ENCODE measurements at places on chromosomes 7 and 10.

DNA sequence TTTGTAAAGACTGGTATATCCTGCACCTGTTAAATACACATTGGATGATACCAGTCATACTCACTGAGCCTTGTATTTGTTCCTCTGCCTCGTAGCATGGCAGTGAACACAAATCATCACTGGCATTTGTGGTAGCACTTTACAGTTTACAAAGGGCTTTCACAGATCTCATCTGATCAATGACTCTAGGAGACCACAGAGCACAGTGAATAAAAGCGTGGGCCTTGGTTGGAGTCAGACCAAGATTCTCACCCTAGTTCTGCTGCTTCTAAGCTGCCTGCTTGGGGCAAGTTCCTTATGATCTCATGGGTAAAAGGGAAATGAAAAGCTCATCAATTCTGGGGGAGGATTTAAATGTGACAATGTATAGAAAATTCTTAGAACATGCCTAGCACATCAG is 129.9 kb upstream of the AGK start:
- no peak for DNase-seq
- no peaks in the 10 kb centered on the region for H3K27me3 ChIP-seq
- H3K36me3 ChIP-seq = no peaks in the 10 kb centered on the region
- H3K4me3 ChIP-seq = no peak overlapping the region

GRCh38 chr7:43647673-43648472 is 65.0 kb downstream of the STK17A start:
- H3K4me1 ChIP-seq = peaks cover 14% of the 10 kb centered on the region
- peak overlapping the region; percentile 99 for H3K27ac ChIP-seq
- H3K4me3 ChIP-seq = no peak overlapping the region

- no peaks in the 10 kb centered on the region for H3K36me3 ChIP-seq
- H3K27me3 ChIP-seq = no peaks in the 10 kb centered on the region
- peak; percentile 67 for DNase-seq
- no peak overlapping the region for H3K27ac ChIP-seq
Observed at GRCh38 chr7:485188-486081, 34.2 kb downstream of the PDGFA start.

DNA sequence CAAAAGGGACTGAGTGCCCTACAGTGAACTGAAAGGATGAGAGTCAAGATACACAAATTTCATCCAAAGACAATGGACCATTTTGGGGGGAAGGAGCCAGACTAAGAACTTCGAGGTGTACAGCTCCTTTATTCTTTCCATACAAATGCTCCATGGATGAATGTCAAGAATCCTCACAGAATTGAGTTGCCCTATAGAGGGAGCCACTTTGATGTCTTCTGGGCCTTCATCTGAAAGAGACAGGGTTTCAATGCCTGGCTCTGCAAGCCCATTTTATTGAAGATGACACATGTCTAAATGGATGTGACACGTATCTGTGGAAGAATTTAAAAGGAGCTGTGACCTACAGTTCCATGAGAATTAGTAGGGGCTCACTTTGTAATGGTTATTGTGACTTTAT is 32.0 kb upstream of the NRG3 start:
- no peak overlapping the region for H3K4me3 ChIP-seq
- no peaks in the 10 kb centered on the region for H3K36me3 ChIP-seq
- H3K27me3 ChIP-seq = no peaks in the 10 kb centered on the region
- H3K27ac ChIP-seq = no peak overlapping the region

DNA sequence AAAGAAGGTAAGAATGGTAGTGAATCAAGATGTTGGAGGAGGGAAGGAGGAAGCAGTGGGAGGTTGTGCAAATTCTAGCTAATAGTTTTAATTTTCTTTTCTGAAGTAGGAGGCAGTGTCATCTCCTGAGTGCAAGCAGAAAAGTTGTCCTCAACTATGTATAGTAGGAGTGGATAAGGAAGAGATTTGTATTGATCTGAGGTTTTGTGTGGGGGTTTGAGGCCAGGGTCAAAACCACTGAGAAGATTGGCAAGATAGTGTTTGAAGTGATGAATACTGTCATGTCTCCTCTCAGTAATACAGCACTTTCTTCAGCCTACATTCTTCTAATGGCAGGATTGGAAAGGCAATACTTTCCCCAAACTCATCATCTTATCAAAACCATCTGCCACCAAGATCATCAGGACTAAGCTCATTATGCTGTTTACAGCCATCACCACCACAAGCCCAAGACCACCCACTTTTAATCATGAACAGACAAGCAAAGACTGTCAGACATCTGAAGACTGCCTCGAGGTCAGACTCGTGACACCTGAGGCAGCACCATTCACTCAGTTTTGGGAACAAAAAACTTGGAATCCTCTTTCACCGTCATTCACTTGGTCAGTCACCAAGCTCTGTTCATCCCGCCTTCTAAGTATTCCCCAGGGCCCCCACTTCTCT is 1.5 kb upstream of the MIOS start:
- H3K4me1 ChIP-seq = no peaks in the 10 kb centered on the region
- no peaks in the 10 kb centered on the region for H3K36me3 ChIP-seq
- H3K4me3 ChIP-seq = no peak overlapping the region
- H3K27me3 ChIP-seq = no peaks in the 10 kb centered on the region
- no peak overlapping the region for H3K27ac ChIP-seq

DNA sequence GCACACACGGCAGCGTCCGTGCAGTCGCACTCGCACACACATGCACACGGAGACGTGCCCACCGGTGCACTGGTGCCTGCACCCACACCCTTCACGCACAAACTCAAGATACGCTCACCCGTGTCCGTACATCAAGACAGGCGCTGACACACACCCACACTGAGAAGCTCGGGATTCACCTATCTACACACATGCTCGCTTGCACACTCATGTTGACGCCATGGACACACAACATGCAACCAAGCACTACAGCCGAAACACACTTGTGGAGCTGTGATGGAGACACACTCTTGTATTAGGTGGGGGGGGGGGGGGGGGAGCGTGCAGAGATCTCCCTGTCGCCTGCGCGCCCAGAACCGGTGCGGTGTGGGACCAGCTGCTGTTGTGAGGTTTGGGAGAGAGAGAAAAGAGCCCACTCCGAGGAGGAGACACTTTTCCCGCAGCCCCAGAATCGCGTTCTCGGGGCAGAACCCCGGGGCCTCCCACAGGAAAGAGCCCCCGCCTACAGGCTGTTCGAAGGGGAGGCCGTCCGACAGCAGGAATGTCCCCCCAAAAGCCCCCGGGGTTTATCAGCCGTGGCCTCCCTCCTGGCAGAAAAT is 605 bp upstream of the NFKB2 start:
- peak overlapping the region; percentile 27 for H3K4me3 ChIP-seq
- DNase-seq = no peak
- H3K4me1 ChIP-seq = no peaks in the 10 kb centered on the region
- H3K36me3 ChIP-seq = no peaks in the 10 kb centered on the region

DNA sequence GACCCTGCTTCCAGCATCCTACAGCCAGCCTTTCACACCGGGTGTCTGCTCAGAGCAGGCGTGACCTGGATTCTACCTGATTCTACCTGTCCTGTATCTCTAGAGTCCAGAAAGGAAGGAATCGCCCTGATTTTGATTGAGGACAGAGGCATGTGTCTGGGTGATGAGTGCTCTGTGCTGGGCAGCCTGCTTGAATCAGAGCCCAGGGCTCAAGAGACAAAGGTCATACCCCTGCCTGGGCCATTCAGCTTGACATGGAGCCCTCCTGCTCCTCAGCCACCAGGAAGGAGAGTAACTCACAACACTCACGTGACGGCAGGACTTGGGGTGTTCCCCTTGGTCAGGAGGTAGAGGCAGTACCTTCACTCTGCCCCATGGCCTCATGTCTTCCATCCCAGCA is 11.2 kb downstream of the GAD2 start:
- no peaks in the 10 kb centered on the region for H3K36me3 ChIP-seq
- no peak overlapping the region for H3K4me3 ChIP-seq
- no peaks in the 10 kb centered on the region for H3K4me1 ChIP-seq
- DNase-seq = no peak
- H3K27me3 ChIP-seq = no peaks in the 10 kb centered on the region

- no peak for DNase-seq
- H3K27me3 ChIP-seq = no peaks in the 10 kb centered on the region
- H3K27ac ChIP-seq = no peak overlapping the region
Observed at GRCh38 chr7:40697653-40698052, 562.8 kb downstream of the SUGCT start.

- no peak overlapping the region for H3K27ac ChIP-seq
- DNase-seq = peak; percentile 68
- H3K4me1 ChIP-seq = no peaks in the 10 kb centered on the region
- no peak overlapping the region for H3K4me3 ChIP-seq
- H3K36me3 ChIP-seq = no peaks in the 10 kb centered on the region
Observed at GRCh38 chr7:46015107-46015868, 94.2 kb upstream of the IGFBP3 start.

DNA sequence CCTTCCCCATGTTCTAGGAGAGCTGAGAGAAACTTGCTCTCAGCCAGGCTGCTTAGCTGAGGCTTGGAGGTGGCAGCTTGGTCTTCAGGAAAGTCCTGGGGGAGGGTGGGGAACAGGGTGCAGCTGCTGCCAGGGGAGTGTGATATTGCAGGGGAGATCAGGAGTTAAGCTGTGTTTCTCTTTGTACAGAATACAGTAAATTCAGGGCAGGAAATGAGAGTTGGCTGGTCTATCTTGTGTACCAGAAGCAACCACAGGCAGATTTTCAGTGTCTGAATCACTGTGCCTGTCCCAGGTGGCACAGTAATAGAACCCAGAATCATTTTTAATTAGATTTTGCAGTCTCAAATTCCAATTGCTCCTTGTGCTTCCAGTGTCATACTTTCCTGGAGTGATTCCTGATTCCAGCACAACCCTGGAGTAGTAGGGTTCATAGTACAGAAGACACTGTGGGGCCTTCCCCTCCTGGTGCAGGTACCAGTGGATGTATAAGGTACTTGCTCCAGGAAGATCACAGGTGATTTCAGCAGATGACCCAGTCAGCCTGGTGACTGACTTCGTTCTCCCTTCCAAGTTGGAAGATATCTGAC is 94.0 kb upstream of the TARP start:
- no peak overlapping the region for H3K4me3 ChIP-seq
- H3K36me3 ChIP-seq = no peaks in the 10 kb centered on the region
- H3K27me3 ChIP-seq = no peaks in the 10 kb centered on the region
- no peak overlapping the region for H3K27ac ChIP-seq
- DNase-seq = no peak

- H3K36me3 ChIP-seq = peaks cover 2% of the 10 kb centered on the region
- H3K4me1 ChIP-seq = no peaks in the 10 kb centered on the region
- no peaks in the 10 kb centered on the region for H3K27me3 ChIP-seq
- H3K4me3 ChIP-seq = no peak overlapping the region
- H3K27ac ChIP-seq = no peak overlapping the region
Observed at GRCh38 chr7:98210513-98211220, 572 bp upstream of the BHLHA15 start.

GRCh38 chr7:7099584-7100014 is 82.7 kb upstream of the C1GALT1 start:
- H3K36me3 ChIP-seq = no peaks in the 10 kb centered on the region
- no peaks in the 10 kb centered on the region for H3K4me1 ChIP-seq
- no peaks in the 10 kb centered on the region for H3K27me3 ChIP-seq

DNA sequence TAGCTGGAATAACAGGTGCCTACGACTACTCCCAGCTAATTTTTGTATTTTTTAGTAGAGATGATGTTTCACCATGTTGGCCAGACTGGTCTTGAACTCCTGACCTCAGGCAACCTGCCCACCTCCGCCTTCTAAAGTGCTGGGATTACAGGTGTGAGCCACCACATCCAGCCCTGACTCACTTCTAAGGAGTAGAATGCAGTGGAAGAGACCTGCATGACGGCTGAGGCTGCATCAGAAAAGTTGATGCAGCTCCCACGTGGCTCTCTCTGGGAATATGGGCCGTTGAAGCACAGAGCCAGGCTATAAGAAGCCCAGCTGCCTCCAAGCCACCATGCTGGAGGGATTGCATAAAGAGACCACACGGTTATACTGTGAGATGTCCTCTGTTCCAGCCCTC is 21.6 kb upstream of the ASL start:
- H3K36me3 ChIP-seq = no peaks in the 10 kb centered on the region
- H3K4me1 ChIP-seq = no peaks in the 10 kb centered on the region
- H3K27me3 ChIP-seq = no peaks in the 10 kb centered on the region
- DNase-seq = no peak

GRCh38 chr10:72540193-72540807 is 85.6 kb downstream of the MICU1 start:
- no peak overlapping the region for H3K4me3 ChIP-seq
- H3K4me1 ChIP-seq = no peaks in the 10 kb centered on the region
- H3K27me3 ChIP-seq = no peaks in the 10 kb centered on the region
- no peak overlapping the region for H3K27ac ChIP-seq
- DNase-seq = no peak
- no peaks in the 10 kb centered on the region for H3K36me3 ChIP-seq

- no peak for DNase-seq
- no peaks in the 10 kb centered on the region for H3K27me3 ChIP-seq
- H3K4me3 ChIP-seq = no peak overlapping the region
- H3K27ac ChIP-seq = no peak overlapping the region
- no peaks in the 10 kb centered on the region for H3K4me1 ChIP-seq
Observed at GRCh38 chr10:48796713-48797245, 112.1 kb downstream of the WDFY4 start.

GRCh38 chr10:101888251-101888949 is 44.8 kb upstream of the KCNIP2 start:
- H3K27ac ChIP-seq = no peak overlapping the region
- H3K4me1 ChIP-seq = no peaks in the 10 kb centered on the region
- peaks cover 2% of the 10 kb centered on the region for H3K36me3 ChIP-seq
- no peak for DNase-seq
- H3K27me3 ChIP-seq = no peaks in the 10 kb centered on the region

- no peaks in the 10 kb centered on the region for H3K27me3 ChIP-seq
- DNase-seq = no peak
- peaks cover 10% of the 10 kb centered on the region for H3K4me1 ChIP-seq
- H3K36me3 ChIP-seq = no peaks in the 10 kb centered on the region
- no peak overlapping the region for H3K4me3 ChIP-seq
Observed at GRCh38 chr10:29643771-29644501, 9.2 kb upstream of the SVIL start.

DNA sequence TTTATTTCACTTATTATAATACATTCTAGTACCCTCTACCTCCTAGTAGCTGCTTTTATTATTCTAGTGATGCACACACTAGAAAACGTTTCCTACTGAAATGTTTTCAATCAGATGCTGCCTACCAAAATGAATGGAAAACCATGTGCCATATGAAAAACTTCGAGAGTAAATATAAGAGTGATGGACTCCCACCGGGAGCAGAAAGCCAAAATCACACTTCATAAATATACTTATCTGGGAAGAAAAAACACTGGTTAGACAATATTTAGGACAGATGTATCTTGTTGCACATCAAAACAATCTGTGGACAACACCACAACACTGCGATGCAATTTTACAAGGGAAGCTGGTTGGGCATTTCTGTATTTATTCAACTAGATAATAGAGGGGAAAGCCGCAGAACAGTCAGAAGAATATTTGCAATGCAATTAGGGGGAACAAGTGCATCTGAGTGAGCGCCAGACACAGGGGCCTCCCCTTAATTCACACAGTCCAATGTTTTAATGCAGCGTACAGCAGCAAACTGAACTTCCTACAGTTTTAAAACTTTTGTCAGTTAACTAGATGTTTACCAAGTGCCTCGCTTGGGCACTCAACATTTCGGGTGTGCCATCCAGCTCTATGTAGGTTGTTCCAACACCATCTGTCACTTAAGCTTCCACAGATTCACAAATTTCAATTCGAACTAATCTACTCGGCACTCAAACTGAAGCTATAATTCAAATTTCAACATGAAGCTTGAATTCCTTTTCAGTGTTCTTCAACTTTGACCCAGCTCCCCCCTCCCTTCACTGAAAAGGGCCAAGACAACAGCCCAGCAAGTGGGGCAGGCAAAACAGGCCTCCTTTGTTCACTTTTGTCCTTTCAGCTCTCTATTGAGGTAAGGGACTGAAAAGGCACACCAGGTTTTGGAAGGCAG is 7.4 kb downstream of the NRCAM start:
- no peaks in the 10 kb centered on the region for H3K27me3 ChIP-seq
- DNase-seq = no peak
- no peak overlapping the region for H3K4me3 ChIP-seq
- no peaks in the 10 kb centered on the region for H3K4me1 ChIP-seq

All from aorta (tissue), 5 donors.